ENCODE measurements at places on chromosomes 7 and 10. TPM values are rescaled to one million over a fixed set of nuclear protein-coding genes. Genes with fewer than 3 reads are reported as not detected.

GRCh38 chr10:100621360-100622205 is 85.8 kb downstream of the HIF1AN start:
- no peak for DNase-seq

DNA sequence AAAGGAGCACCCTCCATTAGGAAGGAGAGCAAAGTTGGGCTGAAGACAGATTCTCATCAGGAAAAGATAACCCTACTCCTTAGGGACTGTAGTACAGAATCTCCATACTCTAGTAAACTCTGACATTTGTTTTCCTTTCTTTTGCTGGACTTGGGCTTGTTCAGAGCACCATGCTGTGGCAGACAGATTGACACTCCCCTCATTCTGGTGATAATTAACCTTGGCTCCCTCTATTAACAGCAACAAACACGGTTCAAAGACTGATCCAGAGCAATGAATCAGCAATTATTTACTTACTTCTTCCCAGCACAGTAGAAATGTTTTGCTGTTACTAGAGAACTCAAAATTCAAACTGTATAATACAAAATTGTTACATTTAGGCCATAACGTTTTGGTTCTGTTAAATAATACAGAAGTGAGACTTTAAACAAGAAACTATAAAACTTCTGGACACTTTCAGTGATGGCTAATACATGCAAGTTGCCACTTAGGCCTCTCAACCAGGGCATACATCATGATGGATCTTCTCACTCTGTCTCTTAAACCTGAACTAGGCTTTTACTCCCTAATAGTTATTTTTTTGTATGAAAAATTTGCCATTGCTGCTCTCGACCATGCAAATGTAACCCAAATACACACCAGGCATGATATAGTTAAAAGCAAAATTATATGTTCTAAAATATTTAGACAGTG is 639.0 kb downstream of the IPMK start:
- no peak for DNase-seq

GRCh38 chr7:149770728-149771636 is 2.4 kb downstream of the ZNF467 start:
- DNase-seq, result no peak

TMEM213 gene
- 0.51 TPM for total RNA-seq

DNA sequence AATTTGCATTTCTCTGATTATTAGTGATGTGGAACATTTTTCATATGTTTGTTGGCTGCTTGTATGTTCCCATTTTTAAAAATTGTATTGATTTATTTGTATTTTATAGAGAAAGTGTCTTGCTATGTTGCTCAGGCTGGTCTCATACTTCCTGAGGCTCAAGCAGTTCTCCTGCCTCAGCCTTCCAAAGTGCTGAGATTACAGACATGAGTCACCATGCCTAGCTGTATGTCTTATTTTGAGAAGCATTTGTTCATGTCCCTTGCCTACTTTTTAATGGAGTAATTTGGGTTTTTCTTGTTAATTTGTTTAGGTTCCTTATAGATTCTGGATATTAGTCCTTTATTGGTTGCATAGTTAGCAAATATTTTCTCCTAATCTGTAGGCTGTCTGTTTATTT is 214.2 kb upstream of the KAT6B start:
- no peak for DNase-seq

UBE2H gene
- 101 TPM for total RNA-seq

DNA sequence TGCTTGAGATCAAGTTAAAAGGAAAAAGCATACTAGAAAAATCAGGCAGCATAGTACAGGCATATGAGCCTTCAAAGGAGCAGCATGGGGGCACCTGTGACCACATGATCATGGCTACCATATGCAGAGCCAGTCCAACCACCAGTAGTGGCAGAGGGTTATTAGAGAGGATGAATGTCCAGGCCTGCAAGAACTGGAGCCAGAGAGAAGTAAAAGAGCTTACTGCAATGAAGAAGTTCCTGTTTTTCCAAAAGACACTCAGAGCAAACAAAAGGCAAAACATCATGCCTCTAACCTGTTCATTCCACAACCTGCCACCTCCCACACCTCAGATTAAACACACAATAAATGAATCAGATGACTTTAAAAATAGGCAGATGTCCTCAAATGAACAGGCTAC is 99.6 kb upstream of the NAMPT start:
- no peak for DNase-seq

DNA sequence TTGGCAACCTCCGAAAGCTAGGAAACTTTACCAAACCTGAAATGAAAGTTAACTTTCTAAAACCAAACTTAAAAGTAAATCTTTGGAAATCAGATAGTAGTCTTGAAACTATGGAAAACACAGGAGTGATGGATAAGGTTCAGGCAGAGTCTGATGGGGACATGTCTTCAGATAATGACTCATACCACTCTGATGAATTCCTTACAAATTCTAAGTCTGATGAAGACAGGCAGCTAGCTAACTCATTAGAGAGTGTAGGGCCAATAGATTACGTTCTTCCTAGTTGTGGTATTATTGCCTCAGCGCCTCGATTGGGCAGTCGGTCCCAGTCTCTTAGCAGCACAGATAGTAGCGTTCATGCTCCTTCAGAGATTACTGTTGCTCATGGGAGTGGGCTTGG is 45.9 kb downstream of the MCMBP start:
- DNase-seq, result no peak

CYP26C1 gene
- total RNA-seq, result not detected

- DNase-seq, result no peak
These were observed 596 bp upstream of the GDF2 start for GRCh38 chr10:47321521-47322195.

- DNase-seq, result no peak
These were observed 143.3 kb upstream of the TNS3 start for GRCh38 chr7:47725031-47725780.

- no peak for DNase-seq
These were observed 44.9 kb upstream of the ZNF32 start for GRCh38 chr10:43693602-43694001.

DNA sequence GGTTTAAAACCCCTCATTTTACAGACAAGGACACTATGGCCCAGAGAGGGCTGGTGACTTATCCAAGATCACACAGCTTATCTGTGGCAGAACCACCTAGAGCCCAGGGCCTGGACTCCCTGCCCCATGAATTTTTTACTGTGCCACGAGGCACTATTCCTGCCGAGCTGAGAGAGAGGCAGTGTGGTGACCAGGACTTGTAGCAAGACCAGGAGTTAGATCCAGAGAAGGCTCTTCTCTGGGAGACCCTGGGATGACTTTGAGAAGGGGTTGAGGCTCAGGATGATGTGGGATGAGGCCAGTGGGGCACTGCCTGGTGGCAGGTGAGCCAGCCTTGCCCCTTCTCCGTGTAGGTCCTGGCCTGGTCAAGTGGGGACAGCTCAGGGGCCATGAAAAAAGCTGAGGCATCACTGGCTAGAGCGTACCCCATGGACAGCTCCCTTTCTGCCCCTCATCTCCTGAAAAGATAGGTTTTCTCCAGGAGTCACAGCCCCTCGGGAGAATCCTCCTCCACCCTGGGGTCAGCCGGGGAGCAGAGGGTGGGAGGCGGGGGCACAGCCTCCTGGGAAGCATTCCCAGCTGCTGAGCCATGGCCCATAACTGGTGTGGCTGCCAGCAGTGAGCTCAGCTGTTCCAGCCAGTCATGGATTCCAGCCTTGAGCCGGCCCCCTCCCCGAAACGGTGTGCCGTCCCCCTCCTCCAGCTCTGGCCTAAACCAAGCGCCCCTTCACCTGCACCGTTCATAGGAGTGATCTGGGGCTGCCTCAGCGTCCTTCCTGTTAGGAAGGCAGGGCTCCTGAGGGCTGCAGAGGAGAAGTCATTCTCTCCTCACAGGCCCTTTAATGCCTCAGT is 5.8 kb downstream of the FLNC start:
- peak; percentile 93 for DNase-seq

DNA sequence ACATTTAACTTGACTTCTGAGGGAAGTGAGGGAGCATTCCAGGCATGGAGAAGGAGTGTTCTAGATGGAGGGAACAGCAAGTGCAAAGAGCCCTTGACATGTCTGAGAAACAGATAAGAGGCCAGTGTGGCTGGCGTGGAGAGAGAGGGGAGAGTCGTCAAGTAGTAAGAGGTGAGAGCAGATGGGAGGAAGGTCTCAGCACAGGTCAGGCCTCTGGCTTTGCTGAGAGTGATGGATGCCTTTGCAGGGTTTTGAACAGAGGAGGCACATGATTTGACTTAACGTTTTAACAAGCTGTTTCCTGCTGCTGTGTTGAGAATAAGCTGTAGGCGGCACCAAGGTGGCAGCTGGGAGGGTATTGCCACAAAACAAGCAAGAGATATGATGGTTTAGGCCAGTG is 97.2 kb downstream of the KAT6B start:
- DNase-seq, result no peak

CPN1 gene
- total RNA-seq, result not detected

SEMA4G gene
- 1.7 TPM for total RNA-seq

CALML5 gene
- 0.41 TPM for total RNA-seq

GRCh38 chr10:15719899-15720634 is at the start of gene ITGA8:
Gene ITGA8 (minus strand): TSS chr10:15719922. CDS start chr10:15719771, 151 bp downstream.
- DNase-seq, result peak; percentile 81

DNA sequence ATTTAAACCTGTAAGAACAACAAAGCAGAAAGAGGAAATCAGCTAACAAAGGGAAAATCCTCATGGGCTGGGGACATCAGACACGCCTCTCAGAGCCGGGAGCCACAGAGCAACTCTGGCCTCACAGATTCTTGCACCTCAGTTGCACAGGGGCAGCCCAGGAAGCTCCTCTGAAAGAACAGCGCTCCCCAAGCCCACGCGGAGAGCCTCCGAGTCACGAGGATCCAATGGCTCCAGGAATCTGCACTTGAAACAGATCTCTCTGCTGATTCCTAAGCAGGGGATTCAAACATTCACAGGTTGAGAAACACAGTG is 213.2 kb upstream of the MGMT start:
- no peak for DNase-seq

DNA sequence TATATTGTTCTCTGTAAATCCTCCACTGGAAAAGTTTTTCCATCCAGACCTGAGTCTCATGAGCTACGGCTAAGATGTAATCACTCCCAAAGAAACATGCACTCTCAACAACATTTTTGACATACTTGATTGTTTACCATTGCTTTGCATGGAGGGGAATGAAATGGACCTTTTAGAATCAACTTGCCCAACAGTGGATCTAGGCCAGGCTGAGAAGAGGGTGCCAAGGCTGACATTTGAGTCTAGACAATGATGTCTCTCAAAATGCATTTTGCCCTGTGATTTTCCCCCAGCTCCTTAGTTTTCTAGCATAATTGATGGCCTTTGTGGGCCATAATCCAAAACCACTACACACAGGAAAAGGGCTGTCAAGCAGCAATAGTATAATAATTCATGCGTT is 297.9 kb upstream of the KLF6 start:
- no peak for DNase-seq

DNA sequence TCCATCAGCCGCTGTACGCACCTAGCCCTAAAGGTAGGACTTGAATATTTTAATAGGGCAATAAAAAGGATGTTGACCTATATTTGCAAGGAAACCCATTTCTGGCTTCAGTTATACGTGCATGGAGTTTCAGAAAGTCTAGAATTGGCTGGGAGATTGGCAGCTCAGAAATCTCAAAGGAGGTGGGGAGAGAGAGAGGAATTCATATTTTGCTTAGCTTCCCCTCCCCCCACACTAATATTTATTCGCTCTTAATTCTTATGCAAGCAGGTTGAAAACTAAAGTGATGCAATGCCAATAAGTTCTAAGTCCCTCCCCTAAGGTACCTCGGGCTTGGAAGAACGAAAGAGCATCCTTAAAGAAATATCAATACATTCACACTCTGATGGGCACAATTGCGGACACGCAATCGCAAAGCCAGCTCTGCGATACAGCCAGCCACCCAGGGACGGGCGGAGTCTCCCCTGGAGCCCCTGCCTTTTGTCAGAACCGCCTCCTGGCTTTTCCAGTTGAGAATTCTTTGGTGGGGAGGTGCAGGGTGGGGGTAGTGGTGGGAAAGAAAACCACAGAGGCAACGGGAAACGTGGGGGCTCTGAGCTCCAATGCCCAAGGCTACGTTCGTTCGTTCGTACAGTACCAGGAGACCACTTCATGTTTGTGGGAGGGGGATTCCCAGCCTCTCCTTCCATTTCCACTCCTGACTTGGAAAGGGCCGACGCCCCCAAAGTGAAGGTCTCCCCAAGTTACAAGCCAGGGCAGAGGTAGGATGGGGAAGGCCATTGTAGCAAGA is 1.3 kb downstream of the SHH start:
- no peak for DNase-seq

DNA sequence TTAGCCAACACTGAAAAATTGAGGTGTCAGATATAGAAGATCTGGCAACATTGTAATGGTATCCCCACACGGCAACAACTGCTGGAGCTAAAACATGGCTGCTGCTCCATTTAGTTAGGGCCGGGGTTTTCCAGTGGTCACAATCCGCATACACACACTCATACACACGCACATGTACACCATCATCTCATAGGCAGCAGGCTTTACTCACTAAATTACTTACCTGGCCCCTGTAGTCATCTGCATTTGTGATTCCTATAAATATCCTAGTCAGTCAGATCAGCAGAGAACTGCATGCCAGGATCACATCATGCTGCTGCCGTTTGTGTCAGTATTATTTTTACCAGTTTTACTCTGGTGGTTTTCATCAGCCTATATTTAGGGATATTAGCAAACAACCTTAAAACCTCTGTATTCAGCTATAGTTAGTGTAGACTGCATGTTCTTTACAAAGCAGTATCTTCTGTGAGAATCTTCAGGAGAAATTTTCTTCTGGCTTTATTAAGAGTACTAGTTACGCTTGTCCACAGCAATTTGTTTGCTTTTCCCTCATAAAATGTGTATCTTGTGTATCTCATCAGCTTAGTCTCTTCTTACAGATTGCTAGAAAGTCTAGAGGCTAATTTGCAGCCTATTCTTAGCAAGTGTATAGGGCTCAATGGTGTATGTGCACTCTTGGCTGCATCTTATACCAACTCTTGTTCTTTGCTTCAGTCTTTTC is 38.3 kb upstream of the PTPN12 start:
- no peak for DNase-seq

DNA sequence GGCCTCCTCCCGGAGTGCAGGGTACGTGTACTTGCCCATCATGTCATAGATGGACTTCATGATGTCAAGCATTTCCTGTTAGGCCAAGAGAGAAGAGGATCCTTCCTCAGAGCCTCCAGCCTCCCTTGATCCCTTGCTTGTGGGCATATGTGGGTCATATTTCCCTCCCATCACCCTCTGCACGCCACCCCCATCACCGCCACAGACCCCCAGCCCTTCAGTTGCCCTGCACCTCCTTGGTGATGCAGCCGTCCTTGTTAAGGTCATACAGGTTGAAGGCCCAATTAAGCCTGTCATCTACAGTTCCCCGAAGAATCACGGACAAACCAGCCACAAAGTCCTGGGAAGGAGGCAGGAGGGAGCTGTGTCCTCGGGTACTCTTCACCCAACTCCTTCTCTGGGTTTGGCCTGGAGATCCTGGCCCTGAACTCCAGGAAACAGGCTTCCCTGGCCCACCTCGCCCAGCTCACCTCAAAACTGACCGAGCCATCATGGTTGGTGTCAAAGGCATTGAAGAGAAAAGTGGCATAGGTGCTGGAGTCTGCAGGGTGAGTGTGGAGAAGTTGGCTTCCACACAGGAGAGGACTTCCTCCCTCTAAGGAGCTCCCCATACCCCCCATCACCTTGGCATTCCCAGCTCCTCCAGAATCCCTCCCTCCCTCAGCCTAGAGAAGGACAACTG is 9.8 kb upstream of the OGA start:
- DNase-seq, result no peak
